ENCODE measurements at places on chromosomes 11 and 22.

GRCh38 chr11:10716543-10717259 is 23.1 kb upstream of the IRAG1 start:
- DNase-seq: no peak

DNA sequence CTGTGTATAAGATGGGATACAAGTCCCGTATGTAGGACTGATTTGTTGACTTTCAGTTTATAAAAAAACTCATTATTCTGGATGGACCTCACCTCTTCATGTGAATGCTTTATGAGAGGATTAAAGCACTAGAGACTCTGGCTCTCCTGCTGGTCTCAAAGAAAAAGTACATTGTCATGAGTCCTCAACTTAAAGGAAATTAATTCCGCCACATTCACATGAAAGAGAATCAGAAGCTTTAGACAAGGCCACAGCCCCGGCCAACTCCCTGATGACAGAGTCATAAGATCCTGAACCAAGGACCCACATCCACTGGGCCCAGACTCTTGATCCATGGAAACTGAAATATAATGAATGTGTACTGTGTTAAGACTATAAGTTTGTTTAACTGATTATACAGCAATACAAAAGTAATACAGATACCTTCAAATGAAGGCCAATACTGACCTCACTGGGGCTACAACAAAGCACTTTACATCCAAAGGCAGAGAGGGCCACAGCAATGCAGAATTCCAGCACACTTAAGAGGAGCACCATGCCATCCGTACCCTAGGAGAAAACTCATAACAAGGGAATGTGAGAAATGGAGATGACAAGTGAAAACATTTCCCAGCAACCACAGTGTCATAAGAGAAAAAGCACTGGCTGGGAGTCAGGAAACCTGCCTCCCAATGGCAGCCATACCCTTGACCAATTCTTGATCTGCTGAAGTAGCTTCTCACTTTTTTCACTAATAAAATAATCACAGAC is 25.4 kb upstream of the MS4A6A start:
- no peak for DNase-seq

GRCh38 chr22:43151251-43152002 is at the start of gene TSPO:
TSPO (plus strand) TSS chr22:43151559; CDS start chr22:43159239, 7,680 bp downstream.
- peak; percentile 21 for DNase-seq

GRCh38 chr11:111549196-111549868 is 8.8 kb downstream of the LAYN start:
- no peak for DNase-seq

DNA sequence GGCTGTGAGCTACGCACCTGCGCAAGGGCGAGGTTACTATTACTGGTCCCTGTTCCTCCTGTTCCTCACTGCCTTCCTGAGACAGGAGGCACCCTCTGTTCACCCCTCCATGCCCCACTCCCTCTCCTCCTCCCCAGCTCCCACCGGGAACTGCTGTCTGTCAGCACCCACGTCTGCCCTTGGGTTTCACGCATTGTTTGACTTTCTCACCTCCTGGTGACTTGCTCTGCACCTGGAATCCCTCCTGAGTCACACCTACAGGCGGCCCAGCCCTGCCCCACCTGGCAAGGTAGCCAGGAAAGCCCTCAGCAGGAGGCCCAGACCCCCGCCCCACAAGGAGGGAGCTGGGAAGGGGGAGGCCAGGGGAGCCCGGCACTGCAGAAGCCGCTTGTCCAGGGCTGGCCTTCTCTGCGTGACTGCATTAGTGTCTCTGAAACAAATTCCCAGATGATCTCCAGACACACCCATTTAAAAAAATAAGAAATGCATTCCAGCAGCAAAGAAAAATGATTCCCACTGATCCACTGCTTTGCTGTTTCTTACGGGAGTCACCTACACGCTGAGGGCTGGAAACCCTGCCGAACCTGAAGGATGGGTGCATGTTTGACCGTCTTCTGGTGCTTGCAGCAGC is 86.4 kb downstream of the CELSR1 start:
- no peak for DNase-seq

- no peak for DNase-seq
Measured at GRCh38 chr11:1668911-1669473, 28.0 kb upstream of the KRTAP5-6 start.

- DNase-seq: no peak
Measured at GRCh38 chr11:97607291-97608000, 1217.6 kb downstream of the JRKL start.

DNA sequence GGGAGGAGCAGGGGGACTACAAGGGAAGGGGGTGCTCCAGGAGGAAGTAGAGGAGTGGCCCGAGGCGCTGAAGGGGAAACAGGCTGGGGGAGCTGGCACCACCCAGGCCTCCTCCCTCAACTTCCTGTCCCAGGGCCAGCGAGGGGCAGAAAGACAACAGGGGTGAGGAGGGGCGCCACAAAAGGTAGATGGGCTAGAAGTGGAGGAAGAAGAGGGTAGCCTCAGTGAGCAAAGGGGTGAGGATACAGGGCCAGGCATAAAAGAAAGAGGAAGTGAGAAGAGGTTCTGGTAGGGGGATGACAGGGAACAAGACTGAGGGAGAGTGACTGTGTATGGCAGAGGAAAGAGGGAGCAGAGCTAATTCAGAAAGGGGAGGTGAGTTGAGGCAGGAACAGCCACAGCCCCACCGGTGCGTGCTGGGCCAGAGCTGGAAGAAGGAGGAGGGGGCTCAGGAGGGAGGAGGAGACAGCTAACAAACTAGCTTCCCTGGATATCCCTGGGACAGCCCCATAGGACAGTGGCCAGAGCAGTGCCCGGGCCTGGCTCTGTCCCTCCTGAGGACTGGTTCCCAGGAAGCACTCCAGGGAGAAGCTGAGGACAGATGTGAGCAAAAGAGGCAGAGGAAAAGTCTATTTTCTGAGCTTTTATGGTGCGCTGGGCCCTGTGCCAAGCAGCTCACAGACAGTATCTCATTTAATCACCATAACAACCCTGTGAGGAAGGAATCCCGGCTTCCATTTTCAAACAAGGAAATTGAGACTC is 8.5 kb downstream of the DCHS1 start:
- DNase-seq: peak; percentile 68

- DNase-seq: no peak
Measured at GRCh38 chr11:7538031-7538430, 24.2 kb downstream of the PPFIBP2 start.

GRCh38 chr11:122983438-122984185 is 2.0 kb upstream of the BSX start:
- no peak for DNase-seq

GRCh38 chr11:2523821-2524391 is 79.1 kb downstream of the KCNQ1 start:
- DNase-seq: no peak

GRCh38 chr11:19827399-19828135 is 114.9 kb downstream of the NAV2 start:
- DNase-seq: no peak

GRCh38 chr22:25942115-25942855 is 200.3 kb downstream of the MYO18B start:
- no peak for DNase-seq

Data from GDM1 (cell line).